ENCODE measurements at places on chromosomes 5 and 9. TPM values are rescaled to one million over a fixed set of nuclear protein-coding genes. Genes with fewer than 3 reads are reported as not detected.

The DND1 gene
- 0.52 TPM for total RNA-seq

The SOWAHA gene
- total RNA-seq: not detected

The SLC1A1 gene
- 4.2 TPM for total RNA-seq

The CRB2 gene
- not detected for total RNA-seq

The SPINK6 gene
- not detected for total RNA-seq

The SAXO1 gene
- 0.05 TPM for total RNA-seq

The GPR150 gene
- total RNA-seq: 0.23 TPM

The HAND1 gene
- total RNA-seq: not detected

The ZNF782 gene
- 6.4 TPM for total RNA-seq

The FYB1 gene
- 10.1 TPM for total RNA-seq

The CYLC2 gene
- not detected for total RNA-seq

The KDM3B gene
- 54.5 TPM for total RNA-seq

The SPINK13 gene
- total RNA-seq: not detected

The FAM174A gene
- 14.5 TPM for total RNA-seq

GRCh38 chr9:123208626-123209174 is 59.7 kb downstream of the STRBP start:
- DNase-seq: no peak

- no peak for DNase-seq
Measured at GRCh38 chr9:85359161-85359560, 382.6 kb downstream of the AGTPBP1 start.

GRCh38 chr5:136694258-136694657 is 328.9 kb upstream of the TRPC7 start:
- no peak for DNase-seq

GRCh38 chr5:43497311-43498104 is 13.8 kb upstream of the TMEM267 start:
- DNase-seq: no peak

- no peak for DNase-seq
Measured at GRCh38 chr5:99034336-99034735, 105.5 kb upstream of the CHD1 start.

DNA sequence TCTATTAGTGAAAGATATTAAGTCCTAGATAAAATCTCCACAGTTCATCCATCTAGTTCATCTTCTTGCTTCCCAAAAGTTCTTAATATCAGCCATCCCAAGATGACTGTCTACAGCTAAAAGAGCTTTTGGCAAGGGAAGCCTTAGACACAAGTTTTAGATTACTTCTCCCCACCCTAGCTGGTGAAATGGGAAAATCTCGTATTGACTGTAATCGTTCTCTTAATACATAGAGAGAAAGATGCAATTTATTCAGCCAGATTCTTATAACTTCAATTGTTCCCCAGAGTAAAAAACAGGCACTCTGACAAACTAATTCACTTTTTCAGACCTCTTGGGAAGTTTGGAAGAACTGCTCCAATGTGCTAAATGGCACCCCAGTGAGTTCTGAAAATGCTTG is 1439.6 kb upstream of the C9orf72 start:
- DNase-seq: no peak

DNA sequence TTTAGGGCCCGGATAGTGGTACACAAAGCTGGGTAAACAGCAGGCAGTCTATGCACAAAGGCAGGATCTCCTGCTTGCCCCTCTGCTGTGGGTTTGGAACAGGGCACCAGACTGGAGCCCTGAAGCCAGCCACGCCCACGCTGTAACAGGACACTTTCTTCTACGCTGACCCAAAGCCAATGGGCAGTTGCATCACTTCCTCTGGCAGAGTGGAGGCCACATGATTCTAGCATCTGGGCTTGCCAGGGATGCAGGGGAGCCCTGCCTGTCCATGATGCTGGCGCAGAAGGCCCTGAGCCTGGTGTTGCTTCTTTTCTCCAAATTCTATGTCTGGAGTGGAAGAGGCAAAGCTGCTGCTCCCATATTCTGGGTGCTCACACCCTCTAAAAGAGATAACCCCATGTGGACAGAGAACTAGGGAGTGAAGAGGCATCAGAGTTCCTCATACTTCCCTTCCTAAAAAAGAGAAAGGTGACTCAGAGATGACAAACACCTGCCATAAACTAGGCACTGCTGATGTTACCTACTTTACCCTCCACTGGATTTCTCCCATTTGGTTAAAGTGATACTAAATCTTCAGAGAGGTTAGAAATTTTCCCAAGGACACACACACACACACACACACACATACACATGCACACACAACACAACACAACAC is 260.3 kb upstream of the KLF4 start:
- DNase-seq: peak; percentile 96

- DNase-seq: no peak
Measured at GRCh38 chr5:106085136-106085535, 1585.6 kb downstream of the EFNA5 start.

DNA sequence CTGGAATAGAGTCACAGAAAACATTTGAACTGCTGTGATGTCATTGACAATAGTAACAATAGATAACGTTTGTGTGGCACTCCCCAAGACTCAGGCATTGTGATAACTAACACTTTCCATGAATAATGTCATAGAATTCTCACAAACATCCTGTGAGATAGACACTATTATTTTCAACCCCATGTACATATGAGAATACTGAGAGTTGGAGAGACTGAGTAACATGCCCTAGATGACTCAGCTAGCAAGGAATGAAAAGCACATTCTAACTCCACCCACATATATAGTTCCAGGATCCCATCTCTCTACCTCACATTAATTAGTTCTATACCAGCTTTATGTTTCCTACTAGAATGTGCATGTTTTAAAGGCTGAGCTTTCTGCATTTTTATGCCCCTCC is 71.4 kb downstream of the ASTN2 start:
- no peak for DNase-seq

GRCh38 chr5:138054206-138054605 is 21.3 kb upstream of the FAM13B start:
- DNase-seq: no peak

DNA sequence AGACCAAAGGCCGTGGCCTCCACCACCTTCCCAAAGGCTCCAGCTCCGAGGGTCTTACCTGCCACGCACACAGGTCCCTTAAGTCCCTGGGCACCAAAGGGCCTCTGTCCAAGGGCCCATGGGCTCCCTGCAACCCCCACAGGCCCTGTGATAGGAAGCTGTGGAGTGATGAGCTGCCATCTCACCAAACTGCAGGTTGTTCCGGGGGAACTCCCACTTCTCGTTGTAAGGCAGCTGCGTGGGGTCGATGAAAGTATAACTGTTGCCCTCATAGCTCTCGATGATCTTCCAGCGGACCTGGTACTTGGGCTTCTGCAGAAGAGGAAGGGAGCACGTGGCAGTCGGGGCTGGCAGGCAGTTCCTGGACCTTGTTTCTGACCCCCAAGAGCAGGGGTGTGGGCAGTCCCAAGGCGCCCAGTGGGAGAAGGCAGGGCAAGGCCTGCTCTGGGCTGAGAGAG is 24.8 kb downstream of the CSF1R start:
- peak; percentile 68 for DNase-seq

GRCh38 chr5:135492319-135492626 is 40.1 kb upstream of the TIFAB start:
- no peak for DNase-seq

DNA sequence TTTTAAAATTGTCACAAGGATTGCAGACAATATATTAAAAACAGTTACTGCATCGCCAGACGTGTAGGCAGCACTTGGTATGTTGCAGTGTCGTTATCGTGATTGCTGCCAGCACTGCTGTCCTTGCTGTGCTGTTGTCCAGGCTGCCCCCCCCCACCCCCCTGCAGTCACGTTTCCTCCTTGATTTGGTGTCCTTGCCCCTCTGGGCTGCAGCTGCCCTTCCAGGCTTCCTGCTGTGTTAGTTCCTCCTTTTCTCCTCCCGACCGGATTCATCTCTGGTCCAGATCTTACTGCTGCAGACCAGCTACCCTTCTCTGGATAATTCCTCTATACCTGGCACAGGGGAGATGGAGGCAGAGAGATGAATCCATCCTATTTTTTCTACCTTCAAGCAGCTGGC is 298.9 kb downstream of the TRIM32 start:
- no peak for DNase-seq

- DNase-seq: no peak
Measured at GRCh38 chr5:79560771-79561524, 47.0 kb upstream of the HOMER1 start.

- no peak for DNase-seq
Measured at GRCh38 chr9:73219985-73220626, 68.4 kb downstream of the ANXA1 start.

- DNase-seq: no peak
Measured at GRCh38 chr9:131736431-131736830, 3.4 kb downstream of the RAPGEF1 start.

DNA sequence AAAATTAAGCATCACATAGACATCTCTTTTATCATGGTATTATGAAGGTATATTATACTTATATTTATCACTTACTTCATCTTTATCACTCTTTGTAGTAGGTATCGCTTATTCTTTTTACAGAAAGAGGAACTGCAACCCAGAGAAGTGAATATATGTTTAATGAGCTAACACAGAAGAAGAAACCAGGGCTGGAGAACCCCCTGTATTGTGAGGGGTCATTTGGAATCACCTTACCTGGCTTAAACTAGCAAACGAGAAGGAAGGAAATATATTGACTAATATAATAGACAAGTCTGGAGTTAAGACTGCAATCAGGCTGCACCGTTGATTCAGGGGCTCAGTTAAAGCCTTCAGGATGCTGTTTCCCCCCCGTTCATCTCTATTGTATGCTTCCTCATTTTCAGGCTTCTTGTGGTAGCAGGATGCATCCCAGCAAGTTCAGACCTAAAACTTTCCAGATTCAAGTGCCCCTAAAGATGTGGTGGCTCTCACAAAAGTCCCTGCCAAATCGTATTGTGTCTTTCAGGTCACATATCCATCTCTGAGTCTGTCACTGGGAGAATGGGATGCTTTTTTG is 146.4 kb downstream of the GCNT1 start:
- DNase-seq: no peak

GRCh38 chr5:6410421-6410820 is 32.1 kb upstream of the MED10 start:
- no peak for DNase-seq

- DNase-seq: no peak
Measured at GRCh38 chr5:95763941-95764340, 32.8 kb downstream of the RHOBTB3 start.

DNA sequence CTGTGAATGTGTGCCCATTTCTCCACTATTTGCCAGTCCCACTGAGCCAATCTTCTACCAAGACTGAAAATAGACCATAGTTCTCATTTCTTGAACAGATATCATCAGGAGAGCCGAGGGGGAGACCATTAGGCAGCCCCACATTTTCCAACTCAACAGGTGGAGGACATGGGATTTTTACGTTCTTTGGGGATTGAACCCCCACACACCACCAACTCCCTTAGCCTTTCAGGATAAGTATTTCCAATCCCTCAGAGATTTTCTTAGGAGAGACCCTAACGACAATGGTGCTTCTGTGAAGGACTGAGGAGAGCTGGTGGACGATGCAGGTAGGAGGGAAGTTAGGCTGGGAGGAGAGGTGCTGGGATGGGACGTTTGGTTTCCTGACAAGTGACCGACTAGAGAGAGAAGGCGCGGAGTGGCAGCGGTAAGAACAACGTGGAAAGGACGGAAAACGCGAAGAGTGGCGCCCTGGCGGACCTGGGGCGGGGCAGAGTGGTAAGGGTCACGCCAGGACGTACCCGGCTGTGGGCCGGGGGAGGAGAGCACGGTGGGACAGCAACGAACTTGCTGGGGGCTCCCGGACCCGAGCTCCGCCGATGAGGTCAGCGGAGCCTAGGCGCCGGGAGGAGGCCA is 681 bp upstream of the CHSY3 start:
- no peak for DNase-seq

- DNase-seq: no peak
Measured at GRCh38 chr5:118628660-118629354, 359.5 kb downstream of the DTWD2 start.

- no peak for DNase-seq
Measured at GRCh38 chr9:111645806-111646205, 14.7 kb downstream of the DNAJC25 start.
